Activated CD4-positive, CD25-positive, alpha-beta regulatory T cell (primary cell): ENCODE measurements at places on chromosomes 6 and 20.

- no peak for DNase-seq
Measured at GRCh38 chr6:162408826-162409535, 318.6 kb downstream of the PRKN start.

DNA sequence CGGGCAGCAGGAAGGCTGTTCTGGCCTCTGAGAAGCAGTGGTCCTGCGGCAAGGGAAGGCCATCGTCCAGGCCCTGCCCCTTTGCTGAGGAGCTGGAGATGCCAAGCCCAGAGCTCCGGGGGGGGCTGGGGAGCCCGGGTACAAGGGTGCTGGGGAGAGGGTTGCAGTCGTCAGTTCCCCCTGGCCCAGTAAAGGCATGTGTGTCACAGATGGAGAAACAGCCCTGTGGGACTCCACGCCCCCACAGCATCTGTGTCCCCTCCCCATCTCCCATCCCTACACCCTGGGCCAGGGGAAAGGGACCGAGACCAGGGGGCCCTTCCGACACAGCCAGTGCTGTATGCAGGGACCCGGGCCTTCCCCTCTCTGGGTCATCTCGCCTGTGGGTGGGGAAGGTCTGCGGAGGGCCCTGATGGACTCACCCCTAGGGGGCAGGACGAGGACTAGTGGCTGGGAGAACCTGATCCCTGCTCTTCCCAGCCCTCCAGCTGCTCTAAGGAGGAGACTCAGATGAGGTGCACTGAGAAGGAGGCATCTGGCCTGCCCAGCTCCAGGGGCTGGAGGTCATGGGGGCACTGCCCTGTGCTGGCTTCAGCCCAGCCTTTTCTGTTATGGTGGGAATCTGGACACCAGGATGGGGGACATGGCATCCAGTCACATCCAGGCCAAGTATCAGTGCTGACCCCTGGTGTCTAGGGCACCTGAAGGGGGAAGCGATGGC is 609 bp downstream of the MYL9 start:
- no peak for DNase-seq

DNA sequence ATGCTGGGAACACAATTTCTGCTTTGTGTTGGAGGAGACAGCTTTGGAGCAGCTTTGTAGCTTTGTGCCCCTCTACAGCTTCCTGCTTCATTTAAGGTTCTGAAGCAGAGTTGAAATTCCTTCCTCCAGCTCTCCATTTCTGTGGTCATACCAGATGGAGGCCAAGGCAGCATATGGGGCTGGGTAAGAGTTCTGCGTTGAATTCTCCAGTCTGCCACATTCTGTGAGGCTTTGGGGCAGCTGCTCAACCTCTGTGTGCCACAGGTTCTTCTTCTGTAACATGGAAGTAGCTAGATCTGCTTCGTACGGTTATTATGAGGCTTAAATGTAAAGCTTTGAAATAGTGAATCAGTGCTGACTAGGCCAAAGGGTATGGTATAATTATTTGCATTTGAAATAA is 2.9 kb upstream of the TRIM26 start:
- DNase-seq: no peak

GRCh38 chr20:23368316-23369071 is 6.5 kb downstream of the GZF1 start:
- no peak for DNase-seq

- no peak for DNase-seq
Measured at GRCh38 chr20:58636983-58637421, 14.1 kb upstream of the STX16 start.
